ENCODE measurements at places on chromosomes 1 and 21. TPM values are rescaled to one million over a fixed set of nuclear protein-coding genes. Genes with fewer than 3 reads are reported as not detected.

The PCAT6 gene
- 0.71 TPM for total RNA-seq

DNA sequence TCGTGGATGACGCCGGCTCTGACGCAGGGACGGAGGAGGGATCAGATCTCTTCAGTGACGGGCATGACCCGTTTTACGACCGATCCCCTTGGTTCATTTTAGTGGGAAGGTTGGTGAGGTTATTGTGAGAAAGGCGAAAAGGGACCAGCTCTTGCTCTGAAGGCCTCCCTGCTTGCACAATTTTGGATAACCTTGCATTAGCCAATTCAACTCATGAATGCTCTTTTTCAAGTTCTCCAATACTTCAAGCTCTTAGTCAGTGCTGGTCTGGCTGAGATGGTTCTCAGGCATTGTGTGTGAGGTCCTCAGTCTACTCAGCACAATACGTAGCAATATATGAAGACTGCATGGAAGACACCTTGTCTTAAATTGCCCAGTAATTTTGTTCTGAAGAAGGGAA lies 72.6 kb upstream of the PGD start:
- H3K4me3 ChIP-seq: no peak overlapping the region
- no peak for DNase-seq
- H3K27ac ChIP-seq: no peak overlapping the region

DNA sequence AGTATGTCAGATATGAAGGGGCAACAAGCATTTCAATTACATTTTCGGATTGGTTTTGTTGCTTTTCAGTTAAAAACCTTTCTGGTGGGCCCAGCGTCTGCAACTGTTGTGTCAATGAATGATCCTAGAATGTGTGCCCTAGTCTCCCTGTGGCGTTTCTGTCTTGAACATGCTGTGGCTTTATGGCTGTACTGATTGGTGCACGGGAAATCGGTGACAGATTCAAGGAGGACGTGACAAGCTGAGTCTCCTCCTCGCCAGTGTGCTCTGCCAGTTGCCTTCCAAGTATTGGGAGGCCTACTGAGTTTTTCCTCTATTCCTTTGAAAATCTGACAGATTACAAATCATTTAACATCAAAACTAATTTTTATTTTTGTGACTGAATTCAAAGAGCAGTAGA lies 127.6 kb downstream of the ZP4 start:
- H3K4me1 ChIP-seq: no peaks in the 10 kb centered on the region
- DNase-seq: no peak
- H3K36me3 ChIP-seq: no peaks in the 10 kb centered on the region
- H3K27me3 ChIP-seq: no peaks in the 10 kb centered on the region
- H3K27ac ChIP-seq: no peak overlapping the region

- H3K4me1 ChIP-seq: peaks cover 7% of the 10 kb centered on the region
- no peak overlapping the region for H3K4me3 ChIP-seq
- no peaks in the 10 kb centered on the region for H3K27me3 ChIP-seq
These were observed 26.4 kb downstream of the MYOM3 start for GRCh38 chr1:24085546-24085945.

GRCh38 chr1:97770376-97770775 lies 150.5 kb downstream of the DPYD start:
- H3K4me1 ChIP-seq: no peaks in the 10 kb centered on the region
- no peaks in the 10 kb centered on the region for H3K36me3 ChIP-seq
- no peak for DNase-seq
- H3K27me3 ChIP-seq: no peaks in the 10 kb centered on the region
- H3K4me3 ChIP-seq: no peak overlapping the region

The GJA8 gene
- total RNA-seq: not detected

DNA sequence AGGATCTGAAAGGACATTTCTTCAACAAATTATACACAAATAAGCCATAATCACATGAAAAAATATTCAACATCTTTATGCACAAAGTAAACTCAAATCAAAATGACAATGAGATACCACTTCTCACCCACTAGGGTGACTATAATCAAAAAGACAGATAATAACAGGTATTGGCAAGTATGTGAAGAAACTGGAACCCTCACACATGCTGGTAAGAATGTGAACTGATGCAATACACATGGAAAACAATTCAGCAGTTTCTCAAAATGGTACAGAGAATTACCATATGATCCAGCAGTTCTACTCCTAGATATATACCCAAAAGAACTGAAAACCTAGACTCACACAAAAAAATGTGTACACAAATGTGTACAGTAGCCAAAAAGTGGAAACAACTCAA lies 62.5 kb downstream of the CHD5 start:
- H3K27ac ChIP-seq: no peak overlapping the region
- no peaks in the 10 kb centered on the region for H3K36me3 ChIP-seq
- H3K27me3 ChIP-seq: no peaks in the 10 kb centered on the region
- no peaks in the 10 kb centered on the region for H3K4me1 ChIP-seq
